Activated CD4-positive, alpha-beta T cell treated with anti-CD3 and anti-CD28 coated beads for 36 hours (primary cell): ENCODE measurements at places on chromosomes 1 and 21. TPM values are rescaled to one million over a fixed set of nuclear protein-coding genes. Genes with fewer than 3 reads are reported as not detected.

The ATP1A2 gene
- total RNA-seq = not detected

GRCh38 chr1:55402142-55402541 is 187.0 kb upstream of the USP24 start:
- H3K4me1 ChIP-seq = no peaks in the 10 kb centered on the region
- H3K36me3 ChIP-seq = no peaks in the 10 kb centered on the region
- no peak overlapping the region for H3K27ac ChIP-seq
- H3K27me3 ChIP-seq = peaks cover 21% of the 10 kb centered on the region
- H3K4me3 ChIP-seq = no peak overlapping the region

DNA sequence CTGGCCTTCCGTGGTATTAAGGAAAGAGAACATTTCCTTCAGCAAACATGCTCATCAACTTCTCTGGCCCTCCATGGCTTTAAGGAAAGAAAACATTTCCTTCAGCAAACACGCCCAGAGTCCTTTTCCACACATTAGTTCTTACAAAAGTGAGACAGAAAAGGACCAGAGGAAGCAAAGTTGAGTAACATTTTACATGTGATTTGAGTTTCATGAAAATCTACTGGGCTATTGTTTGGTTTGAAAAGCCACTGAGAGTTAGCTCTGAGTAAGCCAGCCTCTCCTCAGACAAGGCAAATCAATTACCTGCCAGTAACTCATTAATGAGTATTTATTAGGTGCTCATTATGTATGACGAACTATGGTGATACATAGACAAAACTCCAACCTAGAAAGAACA is 78.0 kb downstream of the NID1 start:
- no peak overlapping the region for H3K27ac ChIP-seq
- DNase-seq = no peak
- H3K4me3 ChIP-seq = no peak overlapping the region
- H3K27me3 ChIP-seq = peaks cover 2% of the 10 kb centered on the region
- no peaks in the 10 kb centered on the region for H3K4me1 ChIP-seq

- no peaks in the 10 kb centered on the region for H3K27me3 ChIP-seq
- H3K36me3 ChIP-seq = peaks cover 25% of the 10 kb centered on the region
- peaks cover 21% of the 10 kb centered on the region for H3K4me1 ChIP-seq
- DNase-seq = peak; percentile 43
Observed at GRCh38 chr1:181061891-181062835, 26.3 kb upstream of the IER5 start.

GRCh38 chr1:225426395-225427234 is 1.2 kb downstream of the LBR start:
- peak overlapping the region; percentile 80 for H3K27ac ChIP-seq
- DNase-seq = peak; percentile 57
- H3K4me1 ChIP-seq = peaks cover 59% of the 10 kb centered on the region
- H3K4me3 ChIP-seq = peak overlapping the region; percentile 86
- H3K27me3 ChIP-seq = no peaks in the 10 kb centered on the region
- peaks cover 24% of the 10 kb centered on the region for H3K36me3 ChIP-seq

GRCh38 chr1:212754680-212755079 is 36.9 kb downstream of the NSL1 start:
- H3K4me3 ChIP-seq = peak overlapping the region; percentile 40
- H3K27ac ChIP-seq = peak overlapping the region; percentile 43
- peaks cover 7% of the 10 kb centered on the region for H3K36me3 ChIP-seq
- peaks cover 44% of the 10 kb centered on the region for H3K4me1 ChIP-seq
- DNase-seq = no peak
- no peaks in the 10 kb centered on the region for H3K27me3 ChIP-seq
